SK-N-DZ (cell line): ENCODE measurements at places on chromosomes 13 and 19.

- no peak for DNase-seq
Measured at GRCh38 chr13:50518131-50518530, 325.4 kb downstream of the DLEU7 start.

GRCh38 chr13:50284540-50284939 is 269.3 kb downstream of the KCNRG start:
- DNase-seq = no peak

DNA sequence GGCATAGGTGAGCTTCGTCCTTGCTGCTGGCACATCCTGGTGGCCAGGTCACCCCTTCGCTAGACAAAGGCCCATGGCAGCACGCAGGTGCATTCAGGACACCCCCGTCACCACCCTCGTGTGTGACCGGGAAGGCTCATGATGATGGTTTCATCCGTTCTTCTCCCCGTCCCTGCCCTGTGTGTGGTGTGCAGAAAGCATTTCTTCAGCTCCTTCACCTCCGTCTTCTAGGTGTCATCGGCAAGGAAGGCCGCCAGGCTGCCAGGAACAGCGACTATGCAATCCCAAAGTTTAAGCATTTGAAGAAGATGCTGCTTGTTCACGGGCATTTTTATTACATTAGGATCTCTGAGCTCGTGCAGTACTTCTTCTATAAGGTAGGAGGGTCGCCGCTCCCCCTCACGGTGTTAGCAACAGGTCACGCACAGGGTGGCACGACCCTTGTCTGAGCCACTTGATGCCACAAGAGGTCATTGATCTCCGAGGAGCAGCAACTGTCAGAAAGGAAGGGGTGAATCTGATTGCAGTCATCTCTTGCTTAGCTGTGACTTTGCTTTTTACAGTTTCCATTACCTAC is 111.0 kb upstream of the MCF2L start:
- no peak for DNase-seq

GRCh38 chr13:53321296-53321801 is 292.7 kb downstream of the OLFM4 start:
- DNase-seq = no peak

DNA sequence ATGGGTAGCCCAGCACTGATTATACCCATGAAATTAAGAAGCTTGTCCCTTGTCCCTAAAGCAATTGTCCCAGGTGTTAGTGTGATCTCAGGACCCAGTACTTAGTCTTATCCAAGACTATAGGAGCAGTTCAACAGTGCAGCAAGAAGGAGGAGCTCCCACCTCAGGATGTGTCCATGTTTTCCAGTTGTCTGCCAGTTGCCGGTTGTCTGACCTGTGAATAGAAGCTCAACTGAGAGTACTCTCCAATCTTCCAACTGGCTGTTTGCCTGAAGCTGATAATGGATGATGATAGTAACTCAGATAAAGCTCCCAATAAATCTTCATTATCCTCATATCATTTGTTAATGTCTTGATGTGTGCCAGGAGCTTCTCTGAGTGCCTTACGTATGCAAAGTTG is 107.2 kb upstream of the HTR2A start:
- no peak for DNase-seq

- no peak for DNase-seq
Measured at GRCh38 chr13:38328699-38329098, 21.0 kb upstream of the UFM1 start.

GRCh38 chr19:19096641-19097627 is 33.1 kb downstream of the SLC25A42 start:
- DNase-seq = no peak

- DNase-seq = no peak
Measured at GRCh38 chr19:5587071-5587455, 19.3 kb upstream of the TINCR start.

- DNase-seq = no peak
Measured at GRCh38 chr19:11570039-11570462, 7.4 kb downstream of the ACP5 start.
